ENCODE measurements at places on chromosomes 2 and 18.
A peak's percentile ranks its signal among the peaks of the same experiment; 100 is the strongest.

DNA sequence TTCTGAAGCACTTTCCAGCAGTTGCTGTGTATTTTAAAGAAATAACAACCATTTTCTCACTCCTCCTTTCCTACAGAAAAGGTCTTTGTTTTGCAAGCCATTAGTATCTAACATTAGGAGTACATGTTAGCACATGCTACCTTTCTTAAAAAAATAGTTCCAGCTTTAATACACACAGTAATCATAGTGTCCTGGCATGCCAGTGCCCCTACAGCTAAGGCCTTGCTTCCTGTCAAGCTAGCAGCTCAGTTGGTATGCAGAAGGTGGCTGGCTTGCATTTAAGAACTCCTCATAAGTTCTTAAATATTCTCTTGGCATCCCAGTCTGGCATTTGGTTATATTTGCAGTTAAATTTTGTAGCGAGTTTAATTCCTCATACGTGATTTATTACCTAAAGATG lies 141.3 kb upstream of the IL1R2 start:
- DNase-seq: no peak

DNA sequence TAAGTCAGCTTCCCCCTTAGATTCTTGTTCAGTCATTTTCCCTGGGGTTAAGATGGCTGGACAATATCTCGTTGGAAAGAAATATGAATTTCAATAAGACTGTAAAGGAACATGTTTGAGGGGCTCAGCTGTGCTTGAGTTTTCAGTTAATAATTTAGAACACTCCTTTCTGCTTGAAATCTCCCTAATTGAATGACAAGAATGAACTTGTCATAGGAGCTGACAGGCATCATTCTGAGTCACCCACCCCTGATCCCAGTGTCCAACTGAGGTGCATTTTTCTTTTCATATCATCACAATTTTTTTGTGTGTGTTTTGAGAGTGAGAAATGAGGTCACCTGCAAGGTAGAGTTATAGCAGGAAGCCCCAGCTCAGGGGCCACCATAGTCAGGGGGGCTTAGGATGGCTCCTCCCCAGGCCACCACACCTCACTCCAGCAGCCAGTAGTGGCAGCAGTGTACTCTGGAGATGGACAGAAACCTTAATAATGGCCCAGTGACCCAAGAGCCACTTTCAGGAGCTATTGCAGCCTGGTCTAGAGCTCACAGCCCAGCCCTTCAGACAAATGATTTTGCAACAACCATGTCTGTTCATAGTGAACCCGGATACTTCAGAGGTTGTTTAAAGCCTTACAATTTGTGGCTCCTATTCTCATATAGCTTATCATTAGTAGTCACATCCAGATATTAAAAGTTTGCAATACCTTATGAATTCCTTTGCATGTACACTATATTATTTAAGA lies 174.5 kb downstream of the MAIP1 start:
- no peak for DNase-seq

GRCh38 chr2:21103274-21103891 lies 20.4 kb upstream of the TDRD15 start:
- DNase-seq: no peak

GRCh38 chr2:176986487-176986886 lies 226.1 kb upstream of the HNRNPA3 start:
- DNase-seq: no peak

DNA sequence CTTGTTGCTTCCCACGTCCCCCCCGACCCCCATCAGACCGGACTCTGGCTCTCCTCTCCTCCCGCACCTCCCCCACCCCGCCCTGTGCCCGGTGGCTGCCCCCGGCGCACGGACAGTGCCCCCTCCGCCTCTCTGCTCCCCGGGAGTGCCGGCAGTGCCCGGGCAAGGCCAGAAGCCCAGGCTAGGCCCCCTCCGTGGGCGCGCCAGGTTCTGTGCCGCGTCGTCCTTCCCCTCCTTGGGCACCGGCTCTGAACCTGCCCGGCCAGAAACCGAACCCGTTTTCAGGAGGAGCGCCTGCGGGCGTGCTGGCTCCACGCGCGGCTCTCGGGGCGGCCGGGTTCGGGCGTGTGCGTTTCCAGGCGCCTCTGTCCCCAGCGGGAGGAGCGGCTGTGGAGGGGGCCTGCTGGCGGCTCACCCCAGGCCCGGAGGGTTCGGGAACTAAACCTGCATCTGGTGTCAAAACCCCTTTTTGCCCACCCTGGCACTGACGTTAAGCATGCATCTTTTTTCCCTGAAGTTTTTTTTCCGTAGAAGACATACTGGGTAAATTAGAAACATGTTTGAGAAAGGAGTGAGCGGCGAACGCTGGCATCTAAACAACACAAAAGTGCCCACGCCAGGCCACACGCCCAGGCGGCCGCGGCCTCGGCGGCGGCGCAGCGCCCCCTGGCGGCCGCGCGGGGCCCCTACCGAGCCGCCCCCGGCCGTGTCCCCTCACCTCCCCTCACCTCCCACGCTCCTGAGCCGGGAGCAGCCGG lies 123.9 kb upstream of the SLC1A4 start:
- DNase-seq: peak; percentile 32

- no peak for DNase-seq
These were observed 11.0 kb upstream of the C2orf42 start for GRCh38 chr2:70201831-70202230.

- DNase-seq: no peak
These were observed 195.3 kb upstream of the EPHA4 start for GRCh38 chr2:221767106-221768012.

GRCh38 chr2:99399063-99399462 lies 61.9 kb downstream of the EIF5B start:
- DNase-seq: no peak

DNA sequence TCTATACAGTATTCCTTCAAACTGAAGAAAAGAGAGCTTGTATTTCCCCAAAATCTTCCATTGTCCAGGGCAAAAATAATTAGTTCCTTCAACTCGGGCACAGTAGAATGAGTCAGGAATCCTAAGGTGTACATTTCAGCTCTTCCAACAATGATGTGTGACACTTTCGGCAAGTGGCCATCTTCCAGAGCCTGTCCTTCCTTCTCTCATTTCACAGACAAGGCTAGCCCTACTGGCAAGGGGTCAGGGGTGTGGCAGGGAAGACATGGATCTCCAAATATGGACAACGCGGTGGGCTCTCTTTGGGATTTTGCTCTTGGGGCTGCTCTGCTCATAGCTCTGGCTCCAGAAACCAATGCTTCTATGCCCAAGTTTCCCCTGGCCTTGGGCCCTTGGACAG lies 6.0 kb downstream of the B4GALT6 start:
- no peak for DNase-seq

DNA sequence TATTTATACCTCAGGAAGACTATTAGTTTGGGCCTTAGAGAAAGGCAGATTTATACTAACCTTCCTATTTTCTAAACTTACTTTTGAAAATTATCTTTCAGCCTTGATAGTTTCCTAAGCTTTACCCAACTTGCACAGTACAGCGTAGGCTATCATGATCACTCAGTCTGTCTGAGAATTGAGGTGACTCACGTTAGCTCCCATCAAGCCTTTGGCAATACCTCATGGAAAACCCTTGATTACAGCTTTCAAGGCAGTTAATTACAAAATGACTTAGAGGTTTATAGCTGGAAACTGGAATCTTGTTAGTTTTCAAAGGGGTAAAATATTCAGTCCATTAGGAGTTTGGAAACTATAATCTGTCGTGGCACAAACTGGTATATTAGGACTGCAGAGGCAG lies 26.4 kb upstream of the ARMC9 start:
- no peak for DNase-seq

Data from activated CD4-positive, CD25-positive, alpha-beta regulatory T cell treated with anti-CD3 and anti-CD28 coated beads, Interleukin-2, amount 50 U/mL, for 16 hours (primary cell).